ENCODE measurements at places on chromosomes 6 and 20. TPM values are rescaled to one million over a fixed set of nuclear protein-coding genes. Genes with fewer than 3 reads are reported as not detected.

The RAET1L gene
- total RNA-seq, result not detected

The TRIM15 gene
- not detected for total RNA-seq

The EBF4 gene
- total RNA-seq, result 0.73 TPM

The TRIM10 gene
- total RNA-seq, result not detected

The SIRPB2 gene
- total RNA-seq, result not detected

The THBS2 gene
- 17.4 TPM for total RNA-seq

The PBOV1 gene
- not detected for total RNA-seq

The STMN3 gene
- 12.4 TPM for total RNA-seq

The TXNDC5 gene
- total RNA-seq, result 84.3 TPM

The RIMS1 gene
- under 0.01 TPM for total RNA-seq

The PRL gene
- total RNA-seq, result not detected

The KCNK5 gene
- 0.15 TPM for total RNA-seq

The PCMTD2 gene
- total RNA-seq, result 32.0 TPM

The RPS6KA2 gene
- 62.3 TPM for total RNA-seq

The BEND6 gene
- 1.4 TPM for total RNA-seq

The IYD gene
- total RNA-seq, result not detected

The SUN5 gene
- not detected for total RNA-seq

The BHLHE23 gene
- not detected for total RNA-seq

The EDN1 gene
- total RNA-seq, result not detected

The MEP1A gene
- total RNA-seq, result not detected

The SYTL3 gene
- 3.1 TPM for total RNA-seq

The SLC22A16 gene
- total RNA-seq, result not detected

The PGC gene
- total RNA-seq, result not detected

The MYO6 gene
- total RNA-seq, result 3.4 TPM

The SCRT2 gene
- not detected for total RNA-seq

The LY86 gene
- not detected for total RNA-seq

The RIPOR3 gene
- not detected for total RNA-seq

The OPRM1 gene
- total RNA-seq, result not detected

The ULBP1 gene
- total RNA-seq, result not detected

The HRH3 gene
- not detected for total RNA-seq

The GRM1 gene
- 1.0 TPM for total RNA-seq

The SLC17A3 gene
- total RNA-seq, result not detected

The TMC2 gene
- total RNA-seq, result not detected

The NINL gene
- total RNA-seq, result 10.2 TPM

The SLC22A2 gene
- total RNA-seq, result not detected

The TREML1 gene
- not detected for total RNA-seq

The AIF1 gene
- total RNA-seq, result not detected

The ISM1 gene
- 2.8 TPM for total RNA-seq

The TNFAIP3 gene
- 64.0 TPM for total RNA-seq

The RBBP8NL gene
- not detected for total RNA-seq
